Thyroid gland (tissue), 4 donors: ENCODE measurements at places on chromosomes 5 and 9.

DNA sequence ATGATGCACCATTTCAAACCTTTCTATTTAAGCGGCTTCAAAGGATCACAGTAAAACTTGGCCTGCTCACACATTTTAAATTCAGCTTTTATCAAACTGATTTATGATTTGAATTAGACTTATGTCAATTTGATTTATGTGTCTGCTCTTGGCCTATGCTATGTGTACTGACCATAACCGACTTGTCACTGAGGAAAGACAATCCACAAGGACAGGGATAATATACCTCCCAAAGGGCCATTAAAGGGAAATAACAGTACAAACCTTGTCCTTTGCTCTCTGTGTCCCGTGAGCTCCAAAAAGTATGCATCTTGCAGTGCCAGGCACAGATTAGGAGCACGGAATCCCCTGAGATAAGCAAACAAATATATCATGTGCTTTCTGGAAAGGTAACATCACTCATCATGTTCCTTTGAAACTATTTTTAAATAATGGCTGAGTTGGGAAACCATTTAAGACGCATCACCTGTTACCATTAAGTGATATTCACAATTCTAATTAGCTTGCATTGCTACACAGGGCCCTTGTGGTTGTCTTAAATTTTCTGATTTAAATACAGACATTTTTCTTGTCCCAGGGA is 31.9 kb upstream of the FTMT start:
- DNase-seq = no peak

GRCh38 chr9:21854119-21854518 is 51.7 kb downstream of the MTAP start:
- DNase-seq = no peak

- DNase-seq = no peak
Measured at GRCh38 chr5:150500905-150501304, 7.0 kb upstream of the NDST1 start.

DNA sequence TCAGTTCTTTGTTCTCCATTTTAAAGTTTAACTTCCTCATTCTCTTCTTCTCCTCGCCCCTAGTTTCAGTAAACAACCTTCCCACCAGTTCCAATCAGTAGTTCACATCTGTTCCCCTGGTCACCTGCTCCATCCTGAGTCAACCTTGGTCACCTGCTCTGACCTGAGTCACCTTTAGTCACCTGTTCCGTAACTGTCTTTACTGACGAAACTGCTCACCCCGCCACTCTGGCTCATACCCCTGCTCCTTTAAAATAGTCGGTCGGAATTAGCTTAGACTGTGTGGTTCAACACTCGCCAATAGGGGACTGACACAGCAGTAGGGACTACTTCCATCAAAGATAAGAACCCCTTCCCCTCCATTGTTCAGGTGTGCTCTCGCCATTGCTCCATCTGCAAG is 76.3 kb upstream of the GPBP1 start:
- DNase-seq = no peak

GRCh38 chr9:121607434-121608167 is 43.8 kb upstream of the DAB2IP start:
- no peak for DNase-seq

DNA sequence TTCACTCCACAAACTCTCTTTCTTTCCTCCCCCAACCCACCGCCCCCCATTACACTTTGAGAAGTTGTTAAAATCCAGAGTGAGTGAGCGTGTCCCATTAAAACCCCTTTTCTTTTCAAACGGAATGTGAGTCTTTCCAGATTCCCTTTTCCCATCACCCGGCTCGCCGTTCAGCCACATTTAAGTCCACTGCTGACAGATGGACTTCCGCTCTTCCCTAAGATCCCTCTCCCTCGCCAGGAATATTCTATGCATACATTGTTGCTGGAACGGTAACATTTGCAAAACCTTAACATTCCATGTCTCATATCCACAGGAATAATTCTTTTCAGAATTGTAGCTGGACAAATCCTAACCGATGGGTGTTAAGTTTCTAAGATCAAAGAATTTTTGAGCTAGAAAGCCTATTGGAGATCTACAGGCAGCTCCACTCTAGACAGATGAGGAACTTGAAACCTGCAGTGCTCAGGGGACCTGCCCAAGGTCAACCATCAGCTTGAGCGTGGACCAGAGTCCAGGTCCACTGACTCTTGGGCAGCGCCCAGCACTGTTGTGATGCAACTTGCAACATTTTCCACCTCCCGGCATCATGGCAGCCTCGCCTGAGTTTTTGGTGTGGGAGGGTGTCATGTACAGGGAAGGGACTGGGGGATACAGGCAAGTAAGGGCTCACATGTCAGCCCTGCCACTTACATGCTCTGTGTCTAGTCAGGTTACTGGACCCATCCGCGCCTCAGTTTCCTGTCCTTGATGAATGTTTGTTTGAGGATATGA is 500.1 kb downstream of the CCDC171 start:
- DNase-seq = no peak

GRCh38 chr5:8871446-8871845 is 674.4 kb downstream of the SEMA5A start:
- no peak for DNase-seq

DNA sequence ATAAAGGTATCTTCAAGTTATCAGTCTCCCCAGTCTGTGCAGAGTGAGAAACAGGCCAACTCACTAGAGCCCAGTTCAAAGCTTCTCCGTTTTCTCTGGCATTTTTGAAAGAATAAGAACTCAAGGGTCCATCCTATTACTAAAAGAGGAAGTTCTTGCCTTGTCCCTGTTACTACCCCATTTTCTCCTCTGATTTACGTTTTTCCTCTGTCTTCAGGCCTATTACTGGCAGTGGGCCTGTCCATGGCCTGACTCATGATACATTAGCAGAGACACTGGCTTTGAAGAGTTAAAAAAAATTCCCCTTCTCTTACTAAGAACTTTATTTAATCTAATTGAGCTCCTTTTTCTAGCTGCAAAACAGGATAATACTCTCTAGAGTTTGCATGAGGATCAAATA is 624.0 kb upstream of the KLF4 start:
- DNase-seq = no peak

GRCh38 chr5:63401436-63402046 is 560.7 kb downstream of the HTR1A start:
- peak; percentile 60 for DNase-seq

- peak; percentile 21 for DNase-seq
Measured at GRCh38 chr5:39209924-39210323, 9.4 kb downstream of the FYB1 start.

DNA sequence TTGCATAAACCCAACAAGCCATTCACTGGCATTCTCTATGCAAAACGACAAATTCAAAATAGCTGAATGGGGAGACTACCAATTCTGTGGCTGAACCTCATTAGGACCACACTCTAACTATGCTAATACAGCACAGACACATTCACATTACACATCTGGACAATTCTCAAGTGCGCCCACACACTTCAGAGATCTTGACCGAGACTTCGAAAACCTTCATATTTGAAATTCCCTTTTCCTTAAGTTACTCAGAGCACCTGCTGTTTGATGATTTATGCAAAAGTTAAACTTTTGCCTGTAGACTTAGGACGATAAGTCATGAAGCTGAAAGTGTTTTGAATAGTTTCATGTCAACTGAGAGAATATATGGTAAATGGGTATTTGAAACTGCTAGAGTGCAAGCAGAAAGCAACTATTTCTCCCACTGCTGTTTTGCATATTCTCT is 111.9 kb downstream of the FBN2 start:
- DNase-seq = no peak

- no peak for DNase-seq
Measured at GRCh38 chr5:163544836-163545235, 39.4 kb downstream of the MAT2B start.

- no peak for DNase-seq
Measured at GRCh38 chr5:40547557-40547956, 132.2 kb upstream of the PTGER4 start.

DNA sequence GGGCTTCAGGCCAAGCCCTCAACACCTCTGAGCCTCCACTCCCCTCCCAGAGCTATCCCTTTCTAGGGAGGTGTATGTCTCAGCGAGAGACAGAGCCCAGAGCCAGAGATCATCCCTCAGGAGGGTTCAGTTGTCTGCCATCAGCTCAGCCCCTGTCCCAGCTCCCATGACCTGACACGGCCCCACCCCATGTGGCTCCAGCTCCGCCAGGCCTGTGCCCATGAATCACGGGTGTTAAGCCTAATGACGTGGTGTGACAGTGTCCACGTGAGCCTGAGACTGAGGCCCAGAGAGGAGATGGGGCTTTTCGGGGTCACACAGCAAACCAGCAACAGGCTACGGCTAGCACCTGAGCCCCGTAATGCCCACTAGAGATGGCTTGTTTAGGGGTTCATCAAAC is 60.9 kb upstream of the ORM1 start:
- no peak for DNase-seq

- peak; percentile 65 for DNase-seq
Measured at GRCh38 chr9:87063871-87064270, 116.6 kb upstream of the GAS1 start.

DNA sequence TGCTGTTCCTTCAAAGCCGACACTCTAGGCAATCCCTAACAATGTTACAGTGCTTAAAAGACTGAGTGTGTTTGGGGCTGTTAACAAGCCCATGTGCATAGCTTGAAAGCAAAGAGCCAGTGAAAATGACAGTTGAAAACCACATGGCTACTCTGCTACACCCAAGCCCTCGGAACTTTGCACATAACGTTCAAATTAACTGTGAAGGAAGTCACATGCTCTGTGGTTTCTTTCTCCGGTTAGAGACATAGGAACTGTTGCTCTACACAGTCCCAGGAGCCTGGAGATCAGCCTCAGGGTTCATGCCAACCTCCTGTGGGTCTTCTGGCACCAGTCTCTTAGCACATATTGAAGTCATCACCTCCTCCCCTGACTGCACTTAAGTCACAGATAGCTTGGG is 51.1 kb downstream of the C9orf152 start:
- DNase-seq = no peak

GRCh38 chr9:23431459-23431858 is 394.6 kb downstream of the ELAVL2 start:
- DNase-seq = no peak
